Frontal cortex (tissue), 4 donors: ENCODE measurements at places on chromosomes 12 and 14. TPM values are rescaled to one million over a fixed set of nuclear protein-coding genes. Genes with fewer than 3 reads are reported as not detected.

DNA sequence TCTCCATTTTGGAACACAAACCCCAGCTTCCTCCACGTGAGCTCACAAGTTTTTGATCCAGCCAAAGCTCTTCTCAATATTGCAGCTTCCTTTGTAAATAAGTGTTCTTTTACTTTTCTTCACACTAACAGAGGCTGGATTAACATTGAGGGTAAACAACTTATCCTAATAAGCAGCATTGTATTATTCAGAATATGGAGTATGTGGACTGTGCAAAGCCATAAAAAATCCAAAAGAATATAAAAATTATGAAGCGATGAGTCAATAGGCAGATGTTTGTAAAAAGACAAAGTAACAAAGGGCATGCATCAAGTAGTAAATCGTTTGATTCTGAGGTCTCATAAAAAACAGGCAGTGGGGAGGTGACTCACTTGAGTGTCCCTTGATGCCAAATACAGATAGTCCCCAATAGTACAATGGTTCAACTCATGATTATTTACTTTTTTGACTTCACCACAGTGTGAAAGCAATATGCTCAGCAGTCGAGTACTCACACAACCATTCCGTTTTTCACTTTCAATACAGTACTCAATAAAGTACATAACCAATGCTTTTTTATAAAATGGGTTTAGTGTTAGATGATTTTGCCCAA lies 23.1 kb upstream of the KCNK10 start:
- DNase-seq: no peak

- no peak for DNase-seq
Observed at GRCh38 chr12:10136637-10137205, 6.7 kb upstream of the CLEC7A start.

Gene RPL10L
- total RNA-seq: not detected

- DNase-seq: no peak
Observed at GRCh38 chr12:8658346-8658745, 4.3 kb downstream of the MFAP5 start.

Gene NR1H4
- not detected for total RNA-seq

- no peak for DNase-seq
Observed at GRCh38 chr14:64865992-64866391, 13.7 kb downstream of the SPTB start.

Gene NUAK1
- 54.6 TPM for total RNA-seq

GRCh38 chr12:47850153-47851084 lies 30.7 kb upstream of the HDAC7 start:
- DNase-seq: no peak

DNA sequence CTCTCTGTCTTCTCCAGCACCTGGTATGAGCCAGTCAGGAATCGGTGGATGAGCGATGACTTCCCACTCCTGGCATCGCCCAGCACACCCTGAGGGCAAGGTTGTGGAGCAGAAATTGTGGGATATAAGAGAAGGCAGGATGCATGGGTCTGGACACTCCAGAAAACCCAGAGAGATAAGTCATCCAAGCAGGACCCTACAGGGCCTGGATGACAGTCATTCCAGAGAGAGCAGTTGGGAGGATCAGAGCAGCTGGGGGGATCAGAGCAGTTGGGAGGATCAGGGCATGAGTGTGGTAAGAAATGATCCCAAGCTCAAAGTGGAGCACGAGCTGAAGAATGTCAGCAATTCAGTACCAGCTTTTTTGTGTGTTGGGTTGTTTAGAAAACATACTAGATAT lies 4.0 kb downstream of the AGAP2 start:
- no peak for DNase-seq
